Peyer's patch (tissue), 4 donors: ENCODE measurements at places on chromosomes 5 and 9. TPM values are rescaled to one million over a fixed set of nuclear protein-coding genes. Genes with fewer than 3 reads are reported as not detected.

- no peak for DNase-seq
- no peaks in the 10 kb centered on the region for H3K4me1 ChIP-seq
- H3K27me3 ChIP-seq: no peaks in the 10 kb centered on the region
- H3K4me3 ChIP-seq: no peak overlapping the region
- H3K36me3 ChIP-seq: no peaks in the 10 kb centered on the region
Measured at GRCh38 chr9:135618866-135619598, 20.3 kb downstream of the GLT6D1 start.

- H3K36me3 ChIP-seq: no peaks in the 10 kb centered on the region
Measured at GRCh38 chr9:22206833-22207232, 197.7 kb upstream of the CDKN2B start.

GRCh38 chr9:93191354-93191660 lies 7.4 kb downstream of the WNK2 start:
- no peak overlapping the region for H3K4me3 ChIP-seq
- H3K27me3 ChIP-seq: no peaks in the 10 kb centered on the region
- H3K27ac ChIP-seq: no peak overlapping the region
- peaks cover 33% of the 10 kb centered on the region for H3K4me1 ChIP-seq
- H3K36me3 ChIP-seq: no peaks in the 10 kb centered on the region
- DNase-seq: no peak

DNA sequence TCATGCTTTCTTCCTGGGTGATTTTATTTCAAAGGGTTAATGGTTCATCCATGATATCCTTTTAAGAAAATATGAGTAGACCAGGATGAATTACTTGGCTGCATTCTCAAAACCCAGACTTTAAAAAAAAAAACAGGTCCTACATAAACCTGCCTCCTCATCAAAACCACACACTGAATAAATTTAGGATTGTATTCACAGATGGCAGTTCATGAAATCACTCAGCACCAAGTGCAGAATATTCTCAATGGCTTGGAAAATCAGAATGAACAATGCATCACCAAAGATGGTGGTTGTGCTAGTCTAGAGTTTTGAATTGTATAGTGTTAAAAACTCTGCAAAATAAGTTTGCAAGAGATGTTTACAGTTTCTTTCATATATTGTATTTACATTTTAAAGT lies 145.4 kb upstream of the GRAMD2B start:
- no peak overlapping the region for H3K4me3 ChIP-seq
- no peaks in the 10 kb centered on the region for H3K27me3 ChIP-seq
- H3K36me3 ChIP-seq: no peaks in the 10 kb centered on the region

GRCh38 chr5:116543501-116543900 lies 31.1 kb downstream of the SEMA6A start:
- H3K27me3 ChIP-seq: no peaks in the 10 kb centered on the region
- no peak for DNase-seq
- H3K4me3 ChIP-seq: no peak overlapping the region
- peak overlapping the region; percentile 84 for H3K27ac ChIP-seq
- H3K4me1 ChIP-seq: peaks cover 26% of the 10 kb centered on the region

ORM1 gene
- not detected for total RNA-seq

DNA sequence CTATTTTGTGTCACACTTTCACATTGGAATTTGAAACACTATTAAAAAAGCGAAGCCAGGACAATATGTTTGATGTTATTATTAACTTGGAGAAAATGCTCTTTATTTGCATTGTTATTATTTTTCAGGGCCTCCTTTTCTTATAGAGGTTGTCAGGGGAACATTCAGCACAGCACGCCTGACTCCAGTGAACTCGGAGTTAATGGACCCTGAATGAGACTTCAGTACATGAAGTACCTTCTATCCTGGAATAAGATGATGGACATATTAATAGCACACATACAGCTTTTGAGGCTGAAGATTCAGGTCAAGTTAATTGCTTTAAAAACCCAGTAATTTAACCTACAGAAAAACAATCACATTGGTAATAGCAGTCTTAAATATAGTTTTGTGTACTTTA lies 652.9 kb downstream of the SEMA5A start:
- H3K4me3 ChIP-seq: no peak overlapping the region
- no peak overlapping the region for H3K27ac ChIP-seq
- H3K36me3 ChIP-seq: no peaks in the 10 kb centered on the region

DNA sequence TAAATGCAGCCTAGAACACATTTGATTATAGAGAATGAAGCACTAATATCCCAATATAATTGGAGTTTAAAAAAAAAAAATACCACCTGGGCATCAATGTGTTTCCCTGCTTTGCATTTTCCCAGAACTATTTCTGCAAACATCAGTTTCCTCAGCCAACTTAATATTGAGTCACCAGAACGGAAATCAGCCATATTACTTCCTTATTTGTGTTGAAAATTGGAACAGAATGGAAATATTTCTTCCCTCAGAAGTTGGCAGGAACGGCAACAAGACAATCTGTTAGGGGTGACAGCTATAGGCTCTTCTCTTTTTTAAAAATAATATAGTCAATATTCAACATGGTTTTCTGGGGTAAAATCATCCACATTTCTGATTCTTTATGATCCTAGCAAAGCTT lies 4.0 kb downstream of the MFAP3 start:
- H3K36me3 ChIP-seq: no peaks in the 10 kb centered on the region
- H3K27ac ChIP-seq: no peak overlapping the region
- H3K4me3 ChIP-seq: no peak overlapping the region
- no peak for DNase-seq
- peaks cover 12% of the 10 kb centered on the region for H3K4me1 ChIP-seq
- no peaks in the 10 kb centered on the region for H3K27me3 ChIP-seq

- H3K27ac ChIP-seq: no peak overlapping the region
- no peak for DNase-seq
- no peaks in the 10 kb centered on the region for H3K27me3 ChIP-seq
Measured at GRCh38 chr9:5612185-5612530, 16.7 kb upstream of the RIC1 start.

DNA sequence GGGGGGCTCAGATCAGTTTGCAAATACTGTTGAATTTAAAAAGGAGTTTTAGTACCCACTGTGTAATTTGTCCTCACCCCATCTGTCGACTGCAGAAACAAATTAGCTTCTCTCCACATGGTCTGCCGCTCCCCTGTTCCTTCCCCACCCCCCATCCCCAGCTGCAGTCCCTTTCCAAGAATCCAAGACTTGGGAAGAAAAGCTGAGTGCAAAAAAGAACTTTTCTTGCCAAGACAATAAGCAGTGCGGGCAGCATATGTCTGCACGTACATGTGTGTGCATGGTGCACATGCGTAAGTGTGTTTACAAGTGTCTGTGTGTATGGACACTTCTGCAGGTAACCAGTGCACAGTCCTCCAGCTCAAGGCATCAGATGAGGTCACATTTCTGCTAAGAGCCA lies 125.7 kb upstream of the SMIM23 start:
- no peak overlapping the region for H3K4me3 ChIP-seq
- no peaks in the 10 kb centered on the region for H3K27me3 ChIP-seq
- H3K27ac ChIP-seq: no peak overlapping the region
- H3K36me3 ChIP-seq: no peaks in the 10 kb centered on the region
- no peak for DNase-seq
- H3K4me1 ChIP-seq: no peaks in the 10 kb centered on the region

SOHLH1 gene
- not detected for total RNA-seq

GRCh38 chr5:158832731-158833130 lies 267.0 kb downstream of the EBF1 start:
- H3K27me3 ChIP-seq: no peaks in the 10 kb centered on the region
- no peak overlapping the region for H3K27ac ChIP-seq
- DNase-seq: no peak
- H3K36me3 ChIP-seq: no peaks in the 10 kb centered on the region

DNA sequence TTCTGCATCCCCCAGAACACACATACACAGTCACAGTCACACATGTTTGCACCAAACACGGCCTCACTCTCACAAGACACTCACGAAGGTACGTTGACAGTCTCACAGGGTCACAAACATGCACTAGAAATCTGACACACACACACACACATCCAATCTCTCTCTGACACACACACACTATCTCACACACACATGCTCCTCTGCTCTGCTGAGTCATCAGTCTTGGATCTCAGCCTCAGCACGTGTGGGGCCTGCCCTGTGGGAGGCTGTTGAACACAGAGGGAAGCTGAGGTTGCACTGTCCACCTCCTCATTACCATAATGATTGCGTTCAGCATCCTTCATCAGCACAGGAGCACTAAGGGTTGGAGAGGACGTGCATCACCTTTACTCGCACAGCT lies 188.8 kb downstream of the MTRR start:
- no peaks in the 10 kb centered on the region for H3K4me1 ChIP-seq
- H3K27ac ChIP-seq: no peak overlapping the region
- no peaks in the 10 kb centered on the region for H3K36me3 ChIP-seq

DNA sequence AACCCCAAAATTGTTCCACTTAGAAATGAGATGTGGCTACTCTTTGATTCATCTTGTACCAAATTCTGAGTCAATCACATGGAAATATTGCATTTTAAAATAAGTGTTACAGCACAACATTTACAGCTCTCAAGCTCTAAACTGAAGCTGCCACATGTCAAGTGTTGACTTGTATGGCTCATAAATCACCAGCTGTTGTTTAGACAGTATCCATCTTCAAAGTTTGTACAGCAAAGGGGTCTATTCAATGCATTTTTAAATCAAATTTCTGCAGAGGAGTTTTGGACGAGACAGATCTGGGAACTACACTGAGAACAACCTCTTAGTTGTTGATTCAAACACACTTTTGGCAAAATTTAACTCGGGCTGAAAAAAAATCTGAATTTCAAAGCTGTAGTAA lies 31.4 kb downstream of the CHSY3 start:
- no peaks in the 10 kb centered on the region for H3K27me3 ChIP-seq
- no peaks in the 10 kb centered on the region for H3K4me1 ChIP-seq
- no peaks in the 10 kb centered on the region for H3K36me3 ChIP-seq
- H3K27ac ChIP-seq: no peak overlapping the region
- no peak for DNase-seq
- no peak overlapping the region for H3K4me3 ChIP-seq

RASEF gene
- 31.9 TPM for total RNA-seq

- no peaks in the 10 kb centered on the region for H3K27me3 ChIP-seq
- no peak overlapping the region for H3K4me3 ChIP-seq
- no peaks in the 10 kb centered on the region for H3K4me1 ChIP-seq
- DNase-seq: no peak
- H3K36me3 ChIP-seq: no peaks in the 10 kb centered on the region
Measured at GRCh38 chr9:77725046-77725694, 77.0 kb upstream of the GNA14 start.

DNA sequence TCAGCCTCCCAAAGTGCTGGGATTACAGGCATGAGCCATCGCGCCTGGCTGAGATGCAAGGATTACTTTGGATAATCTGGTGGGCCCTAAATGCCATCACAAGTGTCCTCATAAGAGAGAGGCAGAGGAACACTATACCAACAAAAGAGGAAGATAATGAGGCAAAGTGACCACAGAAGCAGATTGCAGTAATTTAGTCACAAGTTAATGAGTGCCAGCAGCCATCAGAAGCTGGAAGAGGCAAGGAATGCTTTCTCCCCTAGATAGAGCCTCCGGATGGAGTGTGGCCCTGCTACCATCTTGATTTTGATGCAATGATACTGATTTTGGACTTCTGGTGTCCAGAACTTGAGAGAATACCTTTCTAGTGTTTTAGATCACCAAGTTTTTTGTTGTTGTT lies 122.3 kb downstream of the SPATA31D1 start:
- no peaks in the 10 kb centered on the region for H3K4me1 ChIP-seq
- no peak for DNase-seq
- H3K4me3 ChIP-seq: no peak overlapping the region
- no peaks in the 10 kb centered on the region for H3K27me3 ChIP-seq
- H3K36me3 ChIP-seq: no peaks in the 10 kb centered on the region

DNA sequence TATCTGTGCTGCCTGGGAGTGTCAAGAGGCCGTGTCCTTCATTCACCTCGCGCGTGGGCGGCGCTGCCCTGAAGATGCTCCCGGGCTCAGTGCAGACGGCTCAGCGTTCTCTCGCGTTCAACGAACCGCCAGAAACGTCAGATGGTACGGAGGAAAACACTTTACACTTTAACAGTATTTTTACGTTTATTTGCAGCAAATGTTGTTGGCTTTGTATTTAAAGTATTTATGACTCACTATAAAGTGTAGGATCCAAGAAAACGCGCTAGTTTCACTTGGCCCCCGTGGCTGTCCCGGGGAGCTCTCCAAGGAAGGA lies 544 bp upstream of the ERCC6L2 start:
- H3K4me3 ChIP-seq: peak overlapping the region; percentile 85
- H3K36me3 ChIP-seq: no peaks in the 10 kb centered on the region
- no peaks in the 10 kb centered on the region for H3K27me3 ChIP-seq
- peak; percentile 76 for DNase-seq
- no peaks in the 10 kb centered on the region for H3K4me1 ChIP-seq

DNA sequence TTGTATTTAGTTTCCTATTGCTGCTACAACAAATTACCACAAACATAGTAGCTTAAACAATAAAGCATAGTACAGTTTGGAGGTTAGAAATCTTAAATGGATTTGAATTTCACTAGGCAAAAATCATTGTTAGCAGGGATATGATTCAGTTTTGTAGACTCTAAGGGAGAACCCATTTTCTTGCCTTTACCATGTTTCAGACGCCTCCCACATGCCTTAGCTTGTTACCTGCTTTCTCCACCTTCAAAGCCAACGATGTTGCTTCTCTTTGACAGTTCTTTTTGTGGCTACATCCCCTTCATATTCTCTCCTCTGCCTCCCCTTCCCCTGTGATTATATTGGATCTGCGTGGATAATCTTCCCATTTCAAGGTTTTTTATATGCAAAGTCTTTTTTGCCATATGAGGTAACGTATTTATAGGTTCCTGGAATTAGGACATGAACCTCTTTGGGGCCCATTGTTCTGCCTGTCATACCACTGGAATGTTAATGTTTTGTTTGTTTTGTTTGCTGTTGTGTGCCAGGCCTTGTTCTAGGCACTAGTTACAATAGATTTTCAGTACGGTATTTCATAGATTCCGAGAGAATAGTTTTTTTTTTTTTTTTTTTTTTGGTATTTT lies 54.1 kb downstream of the UHRF2 start:
- DNase-seq: no peak
- no peak overlapping the region for H3K27ac ChIP-seq

FOXD4 gene
- 0.54 TPM for total RNA-seq

PCDHGA11 gene
- 1.1 TPM for total RNA-seq

DNA sequence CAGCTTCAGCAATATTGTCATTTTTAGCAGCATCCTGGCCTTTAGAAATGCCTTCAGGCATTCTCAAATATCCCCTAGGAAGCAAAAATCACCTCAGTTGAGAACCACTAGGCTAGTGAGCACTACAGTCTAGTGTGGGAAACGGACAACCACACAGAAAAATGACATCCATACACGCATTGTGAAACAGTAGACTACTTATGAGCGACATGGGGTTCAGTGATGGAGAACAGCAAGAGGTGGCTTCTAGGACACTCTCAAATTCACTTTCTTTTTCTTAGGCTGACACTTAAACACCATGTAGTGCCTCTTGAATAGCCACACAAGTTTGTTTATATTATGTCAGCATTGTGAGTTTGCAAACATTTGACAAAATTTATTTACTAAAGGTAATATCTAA lies 203.0 kb downstream of the KDM4C start:
- no peaks in the 10 kb centered on the region for H3K27me3 ChIP-seq
- no peak for DNase-seq

DNA sequence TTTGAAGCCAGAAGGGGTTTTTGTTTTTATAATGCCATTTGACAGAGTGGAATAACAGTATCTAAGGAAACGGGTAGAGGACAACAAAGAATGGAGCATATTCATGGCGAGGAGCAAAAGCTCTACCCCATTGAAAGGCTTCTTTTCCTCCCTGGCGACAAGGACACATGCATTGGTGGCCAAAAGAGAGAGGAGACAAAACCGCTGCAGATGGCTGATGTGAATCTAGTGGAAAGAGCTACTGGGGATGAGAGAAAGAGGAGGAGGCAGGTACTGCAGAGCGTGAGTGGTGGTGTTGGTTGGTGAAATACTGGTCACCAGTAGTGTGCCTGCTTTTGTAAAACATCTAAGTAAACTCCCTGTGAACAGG lies 491 bp downstream of the APC start:
- peak overlapping the region; percentile 62 for H3K4me3 ChIP-seq
- no peak for DNase-seq
- peak overlapping the region; percentile 66 for H3K27ac ChIP-seq
- no peaks in the 10 kb centered on the region for H3K27me3 ChIP-seq
- H3K36me3 ChIP-seq: no peaks in the 10 kb centered on the region
